ENCODE measurements at places on chromosomes 1 and 21. TPM values are rescaled to one million over a fixed set of nuclear protein-coding genes. Genes with fewer than 3 reads are reported as not detected.
A peak's percentile ranks its signal among the peaks of the same experiment; 100 is the strongest.

SAMD13 gene
- polyA plus RNA-seq, result 2.9 TPM

GRCh38 chr1:242140836-242141235, 141.9 kb upstream of the MAP1LC3C start:
- DNase-seq, result no peak

DNA sequence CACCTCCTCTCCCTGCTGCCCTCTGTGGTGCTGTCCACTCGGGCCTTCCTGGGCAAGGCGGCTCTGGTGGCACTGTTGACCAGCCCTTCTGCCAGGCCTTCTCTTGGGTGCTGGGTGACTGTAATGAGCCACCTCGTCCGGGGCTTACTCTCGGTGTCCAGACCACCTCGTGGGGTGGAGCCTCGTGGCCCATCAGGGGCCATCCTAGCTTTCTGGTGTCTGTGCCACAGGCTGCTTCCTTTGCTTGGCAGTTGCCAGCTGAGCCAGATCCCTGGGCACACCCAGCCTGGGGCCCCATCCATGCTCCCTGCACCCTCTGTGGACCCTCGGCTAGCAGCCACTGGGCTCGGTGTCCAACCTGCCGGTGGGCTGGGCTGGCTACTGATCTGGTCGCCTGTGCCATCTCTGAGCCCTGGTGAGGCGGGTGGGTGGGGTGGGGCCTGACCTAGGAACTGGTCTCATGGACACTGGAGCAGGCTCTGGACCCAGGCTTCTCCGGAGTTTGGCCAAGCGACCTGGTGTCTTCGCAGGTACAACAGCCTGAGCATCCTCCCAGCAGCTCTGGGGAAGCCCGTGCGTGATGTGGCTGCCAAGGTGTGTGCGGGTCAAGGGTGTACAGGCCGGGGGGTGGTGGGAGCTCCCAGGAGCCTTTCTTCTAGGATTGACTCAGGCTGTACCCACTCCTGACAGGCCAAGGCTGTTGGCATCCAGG, 1.4 kb downstream of the PRXL2B start:
- no peak for DNase-seq

- no peak for DNase-seq
These were observed 37.7 kb downstream of the CSMD2 start for GRCh38 chr1:34127006-34128000.

RASAL2 gene
- 2.2 TPM for polyA plus RNA-seq

PRMT6 gene
- 16.9 TPM for polyA plus RNA-seq

GGPS1 gene
- 38.3 TPM for polyA plus RNA-seq

- no peak for DNase-seq
These were observed 23.8 kb upstream of the CPLANE2 start for GRCh38 chr1:16260814-16261213.

GRHL3 gene
- 0.32 TPM for polyA plus RNA-seq

- peak; percentile 34 for DNase-seq
These were observed 27.9 kb downstream of the DOP1B start for GRCh38 chr21:36184545-36184944.

GRCh38 chr1:187516874-187517273, 688.1 kb downstream of the PLA2G4A start:
- DNase-seq, result no peak

TINAGL1 gene
- polyA plus RNA-seq, result 171 TPM

Measured in kidney (tissue), 22 donors.